PC-9 (cell line): ENCODE measurements at places on chromosomes 4 and X. TPM values are rescaled to one million over a fixed set of nuclear protein-coding genes. Genes with fewer than 3 reads are reported as not detected.

GRCh38 chr4:5823542-5824211 lies 69.2 kb downstream of the CRMP1 start:
- no peak for DNase-seq

- peak; percentile 25 for DNase-seq
Measured at GRCh38 chr4:73725985-73726384, 14.4 kb upstream of the CXCL8 start.

DNA sequence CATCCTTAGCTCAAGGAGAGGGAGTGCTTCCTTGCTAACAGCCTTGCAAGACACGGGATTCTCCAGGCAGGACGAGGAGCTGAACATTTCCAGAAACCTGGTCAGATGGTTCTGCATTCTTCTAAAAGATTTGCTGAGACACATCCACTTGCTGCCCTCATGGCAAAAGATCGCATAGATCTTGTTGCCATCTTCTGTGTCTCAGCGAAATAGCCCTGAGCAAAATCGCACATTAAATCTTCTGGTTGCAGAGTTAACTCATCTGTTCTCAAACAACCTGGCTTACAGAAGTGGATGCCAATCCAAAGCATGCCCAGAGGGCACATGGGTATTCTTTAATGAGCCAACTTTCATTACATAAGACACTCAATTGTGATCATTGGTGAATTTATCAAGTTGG lies 167.5 kb downstream of the PRKX start:
- no peak for DNase-seq

DNA sequence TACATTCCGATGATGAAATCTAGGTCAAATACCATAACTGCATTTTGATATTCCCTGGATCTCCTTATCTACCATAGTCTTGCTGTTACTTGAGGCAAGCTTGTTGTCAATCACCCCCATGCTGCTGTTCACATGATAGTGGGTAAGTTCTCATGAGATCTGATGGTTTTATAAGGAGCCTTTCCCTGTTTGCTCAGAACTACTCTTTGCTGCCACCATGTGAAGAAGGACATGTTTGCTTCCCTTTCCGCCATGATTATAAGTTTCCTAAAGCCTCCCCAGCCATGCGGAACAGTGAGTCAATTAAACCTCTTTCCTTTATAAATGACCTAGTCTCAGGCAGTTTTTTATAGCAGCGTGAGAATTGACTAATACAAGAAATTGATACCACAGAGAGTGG lies 432.0 kb downstream of the GLUD2 start:
- DNase-seq: no peak

GRCh38 chr4:10013722-10014121 lies 7.6 kb downstream of the SLC2A9 start:
- peak; percentile 52 for DNase-seq

GRCh38 chr4:92618968-92619367 lies 315.2 kb downstream of the GRID2 start:
- no peak for DNase-seq

GRCh38 chrX:152937236-152937635 lies 39.4 kb downstream of the ZNF185 start:
- no peak for DNase-seq

DNA sequence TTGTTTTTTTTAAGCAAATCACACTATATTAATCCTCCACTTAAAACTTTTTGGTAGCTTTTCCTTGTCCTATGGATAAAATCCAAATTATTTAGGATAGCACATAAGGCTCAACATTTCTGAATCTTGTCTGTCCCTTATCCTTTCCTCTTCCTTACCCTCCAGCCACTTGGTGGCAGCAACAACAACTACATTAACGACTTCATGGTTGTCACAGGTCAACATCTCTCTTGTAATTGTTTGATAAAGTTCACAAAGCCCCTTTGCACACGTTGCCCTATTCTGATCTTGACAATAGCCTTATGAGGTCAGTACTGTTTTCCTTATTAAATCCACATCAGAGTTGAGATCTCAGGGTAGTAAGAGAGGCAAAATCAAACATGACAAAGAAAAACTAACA lies 269.0 kb upstream of the PABPC4L start:
- no peak for DNase-seq

Gene GABRQ
- not detected in 2 replicates for total RNA-seq

Gene SPARCL1
- not detected in 2 replicates for total RNA-seq

Gene SRPX2
- 65.9 and 77.8 TPM in 2 replicates for total RNA-seq

Gene CDS1
- 35.6 and 37.3 TPM in 2 replicates for total RNA-seq

Gene ADAMTS3
- total RNA-seq: 0.30 and 0.76 TPM in 2 replicates

Gene CNKSR2
- 0.58 and 1.5 TPM in 2 replicates for total RNA-seq

Gene H2BW2
- total RNA-seq: not detected in 2 replicates
